ENCODE measurements at places on chromosomes 3 and 15.

DNA sequence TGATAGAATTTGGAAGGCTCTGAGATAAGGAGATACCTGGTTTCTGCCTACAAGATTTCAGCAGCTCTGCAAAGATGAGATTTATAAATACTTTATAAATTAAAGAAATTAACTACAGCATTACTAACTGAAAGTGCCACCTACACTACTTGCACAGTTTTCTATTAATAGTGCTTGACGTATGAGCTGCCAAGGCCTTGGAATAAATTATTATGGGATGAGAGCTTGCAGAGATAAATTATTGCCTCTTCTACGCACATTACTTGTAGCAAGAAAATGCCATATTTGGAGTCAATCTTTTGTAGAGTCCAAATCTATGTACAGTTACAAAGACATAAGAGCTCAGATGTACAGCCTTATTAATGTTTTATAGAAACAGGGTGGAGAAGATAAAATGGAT lies 89.1 kb downstream of the BCHE start:
- DNase-seq: no peak

DNA sequence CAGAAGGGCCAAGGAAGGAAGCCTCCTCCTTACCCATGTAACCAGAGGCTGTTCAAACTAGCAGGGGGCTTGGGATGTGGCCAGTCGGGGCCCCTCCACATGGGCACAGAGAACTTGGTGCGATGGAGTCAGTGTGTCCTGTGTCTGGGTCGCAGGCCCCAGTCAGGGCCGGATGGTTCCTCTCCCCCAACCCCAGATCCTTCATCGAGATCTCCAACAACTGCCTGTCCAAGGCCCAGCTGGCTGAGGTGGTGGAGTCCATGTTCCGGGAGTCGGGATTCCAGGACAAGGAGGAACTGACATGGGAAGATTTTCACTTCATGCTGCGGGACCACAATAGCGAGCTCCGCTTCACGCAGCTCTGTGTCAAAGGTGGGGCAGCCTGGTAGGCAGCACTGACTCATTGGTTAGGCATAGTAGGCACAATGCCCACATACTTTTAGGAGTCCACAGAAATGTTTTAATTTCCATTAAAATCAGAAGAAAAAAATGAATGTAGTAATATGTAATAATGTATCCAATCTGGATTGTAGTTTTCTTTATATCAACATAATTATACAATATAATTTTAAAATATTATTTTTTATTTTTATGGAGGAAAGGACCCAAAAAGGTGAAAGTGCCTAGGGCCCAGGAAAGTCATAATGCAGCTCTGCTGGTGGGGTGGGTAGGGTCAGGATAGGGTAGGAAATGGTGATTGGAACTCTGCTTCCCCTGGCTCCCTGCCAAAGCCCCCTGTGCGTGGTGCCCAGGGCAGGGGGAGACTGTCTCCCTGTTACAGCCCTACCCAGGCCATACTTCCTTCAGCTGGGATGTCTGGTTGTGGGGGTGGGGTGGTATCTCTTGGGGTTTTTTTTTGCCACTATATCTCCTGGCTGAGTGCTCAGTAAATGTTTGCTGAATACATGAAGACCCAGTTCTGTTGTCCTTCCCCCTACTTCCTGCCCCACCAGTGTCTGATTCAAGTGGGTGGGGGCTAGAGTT lies 18.6 kb downstream of the DUOX1 start:
- no peak for DNase-seq

- DNase-seq: no peak
Observed at GRCh38 chr3:110767838-110768237, 303.8 kb upstream of the NECTIN3 start.

DNA sequence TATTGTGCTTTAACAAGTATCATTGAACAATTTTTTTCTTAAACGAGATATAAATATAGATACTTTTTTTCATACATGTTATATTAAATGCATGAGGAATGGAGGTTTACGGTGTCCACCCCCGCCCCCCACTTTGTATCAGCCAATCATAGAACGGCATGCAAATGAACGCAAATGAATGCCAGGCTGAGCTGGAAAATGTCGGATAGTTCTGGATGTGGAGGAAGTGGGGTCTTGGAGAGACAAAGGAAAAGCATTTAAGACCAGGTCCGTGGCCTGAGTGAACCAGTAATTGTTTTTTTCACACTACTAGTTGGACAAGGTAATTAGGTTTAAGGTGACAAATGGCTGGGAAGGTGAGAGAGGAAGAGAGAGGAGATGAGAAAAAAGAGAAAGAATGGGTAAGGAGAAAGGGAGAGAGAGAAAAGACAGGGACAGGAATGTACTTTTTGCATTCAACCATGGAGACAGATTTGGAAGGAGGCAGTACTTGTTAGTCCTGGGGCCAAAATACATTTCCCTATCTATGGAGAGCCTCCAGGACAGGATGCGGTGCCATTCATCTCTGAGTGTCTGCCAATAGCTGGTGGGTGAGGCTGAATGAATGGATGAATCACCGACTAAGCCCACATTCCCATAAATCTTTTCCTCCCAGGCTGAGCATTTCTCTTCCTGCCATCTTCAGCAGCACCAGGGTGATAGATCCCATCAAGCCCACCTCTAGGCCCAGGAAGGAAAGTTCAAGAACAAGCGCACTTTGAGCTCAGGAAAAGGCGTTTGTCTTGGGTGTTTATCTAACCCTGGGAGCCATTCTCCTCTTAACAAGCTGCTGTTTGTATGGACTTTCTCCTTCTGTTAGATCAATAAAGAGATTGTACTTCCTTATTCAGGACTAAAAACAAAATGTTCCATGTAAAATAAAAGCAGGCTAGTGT lies 1.4 kb upstream of the RAD18 start:
- no peak for DNase-seq

- no peak for DNase-seq
Observed at GRCh38 chr3:105847452-105847851, 21.4 kb downstream of the CBLB start.

Data from stimulated activated CD4-positive, alpha-beta T cell treated with anti-CD3 and anti-CD28 coated beads, TNF-alpha, amount 100 ng/mL, for 48 hours (primary cell).